Thoracic aorta (tissue), 2 donors: ENCODE measurements at places on chromosomes 1 and 21. TPM values are rescaled to one million over a fixed set of nuclear protein-coding genes. Genes with fewer than 3 reads are reported as not detected.

DNA sequence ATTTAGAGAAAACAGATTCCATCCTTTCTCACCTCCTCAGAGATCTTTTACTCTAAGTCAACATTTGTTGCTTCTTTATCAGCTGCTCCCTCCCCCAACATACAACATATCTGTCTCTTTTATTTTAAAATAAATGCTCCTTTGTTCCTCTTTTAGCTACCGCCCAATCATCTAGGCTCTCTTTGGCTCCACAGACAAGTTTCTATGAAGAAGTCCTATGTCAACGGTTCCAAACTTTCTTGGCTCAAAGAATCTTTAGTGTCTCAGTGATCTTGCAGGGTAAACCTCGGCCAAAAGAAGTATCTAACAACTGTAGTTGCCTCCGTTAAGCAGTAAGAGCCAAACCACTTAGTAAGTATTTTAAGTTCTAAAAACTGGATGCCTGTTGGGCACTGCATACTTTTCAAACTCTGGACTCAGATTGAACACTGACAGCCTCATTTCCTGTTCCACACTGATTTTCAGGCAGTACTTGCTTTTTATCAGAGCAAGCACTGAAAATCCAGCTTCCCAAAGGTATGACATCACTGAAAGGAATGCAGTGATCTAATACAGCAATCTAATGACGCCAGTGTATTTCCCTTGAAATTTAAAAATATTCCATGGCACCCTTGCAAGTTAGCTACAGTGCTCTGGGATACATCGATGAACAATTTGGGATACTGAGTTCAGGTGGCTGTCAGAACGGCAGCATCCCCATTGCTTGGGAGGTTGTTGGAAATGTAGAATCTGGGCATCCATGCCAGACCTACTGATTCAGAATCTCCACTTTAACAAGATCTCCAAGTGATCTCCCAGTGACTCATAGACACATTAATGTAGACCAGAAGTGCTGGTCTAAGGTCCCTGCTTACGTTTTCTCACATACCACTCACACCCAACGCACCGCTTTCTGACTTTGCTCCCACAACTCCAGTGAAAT lies 26.8 kb downstream of the EGLN1 start:
- no peaks in the 10 kb centered on the region for H3K36me3 ChIP-seq
- peak overlapping the region; percentile 79 for H3K27ac ChIP-seq
- peaks cover 14% of the 10 kb centered on the region for H3K4me1 ChIP-seq
- H3K4me3 ChIP-seq, result peak overlapping the region; percentile 46

GRCh38 chr1:243379208-243379607 lies 123.4 kb downstream of the SDCCAG8 start:
- H3K27ac ChIP-seq, result no peak overlapping the region
- no peak for DNase-seq
- H3K4me3 ChIP-seq, result no peak overlapping the region
- no peaks in the 10 kb centered on the region for H3K27me3 ChIP-seq
- H3K4me1 ChIP-seq, result no peaks in the 10 kb centered on the region

DNA sequence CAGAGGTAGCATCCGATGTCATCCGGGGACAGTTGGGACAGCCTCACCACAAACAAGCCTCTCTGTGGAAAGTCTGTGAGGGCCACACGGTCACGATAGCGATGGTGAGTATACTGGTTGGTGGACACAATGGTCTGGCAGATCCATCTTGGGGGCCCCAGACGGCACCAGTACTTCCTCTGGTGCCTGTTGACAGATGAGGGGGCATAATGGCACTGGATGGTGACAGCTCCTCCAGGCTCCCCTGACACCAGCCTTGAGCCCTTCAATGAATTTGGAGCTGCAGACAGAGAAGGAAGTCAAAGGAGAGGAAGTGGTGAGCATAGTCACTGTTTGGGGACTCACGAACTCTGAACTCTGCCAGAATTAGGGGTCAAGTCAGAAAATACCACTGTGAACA lies 8.0 kb downstream of the FCAMR start:
- H3K4me1 ChIP-seq, result no peaks in the 10 kb centered on the region
- H3K27ac ChIP-seq, result no peak overlapping the region
- DNase-seq, result no peak
- H3K4me3 ChIP-seq, result no peak overlapping the region
- H3K27me3 ChIP-seq, result no peaks in the 10 kb centered on the region

The ARHGEF16 gene
- 1.6 TPM for total RNA-seq

The SH2D5 gene
- 0.41 TPM for total RNA-seq
